Left cardiac atrium (tissue), 4 donors: ENCODE measurements at places on chromosomes 13 and 19. TPM values are rescaled to one million over a fixed set of nuclear protein-coding genes. Genes with fewer than 3 reads are reported as not detected.

DNA sequence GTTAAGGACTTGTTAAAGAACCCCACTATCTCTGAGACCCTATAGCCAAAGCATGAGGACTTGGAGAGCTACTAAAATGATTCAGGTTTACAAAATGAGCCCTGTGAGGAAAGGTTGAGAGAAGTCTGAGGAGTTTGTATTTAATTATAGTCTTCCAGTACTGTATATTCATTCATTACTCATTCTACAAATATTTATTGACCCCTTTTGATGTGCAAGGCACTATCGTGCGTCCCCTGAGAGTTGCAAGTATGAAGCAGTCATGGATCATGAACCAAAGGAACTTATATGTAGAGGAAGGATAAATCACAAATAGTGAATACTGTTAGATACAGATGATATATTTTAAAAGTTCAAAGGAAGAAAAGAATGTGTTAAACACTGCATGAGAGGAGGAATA lies 84.4 kb downstream of the DNAJC15 start:
- DNase-seq: no peak

DNA sequence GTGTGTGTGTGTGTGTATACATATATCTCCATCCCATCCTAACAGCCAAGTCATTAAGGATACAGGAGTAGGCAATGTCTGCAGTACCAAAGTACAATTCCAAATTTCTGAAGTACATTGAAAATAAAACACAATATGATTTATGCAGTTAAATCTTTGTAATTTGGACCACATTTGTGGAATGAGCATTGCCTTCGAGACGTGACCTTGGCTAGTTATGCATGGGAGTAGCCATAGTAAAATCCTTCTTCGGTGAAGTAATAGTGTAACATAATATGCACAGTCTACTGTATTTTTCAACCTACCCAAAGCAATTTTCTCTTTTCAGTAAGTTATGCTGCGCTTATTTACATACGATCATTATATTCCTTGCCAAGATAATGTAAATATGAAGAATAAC lies 665.7 kb upstream of the GPC6 start:
- no peak for DNase-seq

GRCh38 chr19:34173193-34173956 lies 1.1 kb downstream of the LSM14A start:
- peak; percentile 49 for DNase-seq

DNA sequence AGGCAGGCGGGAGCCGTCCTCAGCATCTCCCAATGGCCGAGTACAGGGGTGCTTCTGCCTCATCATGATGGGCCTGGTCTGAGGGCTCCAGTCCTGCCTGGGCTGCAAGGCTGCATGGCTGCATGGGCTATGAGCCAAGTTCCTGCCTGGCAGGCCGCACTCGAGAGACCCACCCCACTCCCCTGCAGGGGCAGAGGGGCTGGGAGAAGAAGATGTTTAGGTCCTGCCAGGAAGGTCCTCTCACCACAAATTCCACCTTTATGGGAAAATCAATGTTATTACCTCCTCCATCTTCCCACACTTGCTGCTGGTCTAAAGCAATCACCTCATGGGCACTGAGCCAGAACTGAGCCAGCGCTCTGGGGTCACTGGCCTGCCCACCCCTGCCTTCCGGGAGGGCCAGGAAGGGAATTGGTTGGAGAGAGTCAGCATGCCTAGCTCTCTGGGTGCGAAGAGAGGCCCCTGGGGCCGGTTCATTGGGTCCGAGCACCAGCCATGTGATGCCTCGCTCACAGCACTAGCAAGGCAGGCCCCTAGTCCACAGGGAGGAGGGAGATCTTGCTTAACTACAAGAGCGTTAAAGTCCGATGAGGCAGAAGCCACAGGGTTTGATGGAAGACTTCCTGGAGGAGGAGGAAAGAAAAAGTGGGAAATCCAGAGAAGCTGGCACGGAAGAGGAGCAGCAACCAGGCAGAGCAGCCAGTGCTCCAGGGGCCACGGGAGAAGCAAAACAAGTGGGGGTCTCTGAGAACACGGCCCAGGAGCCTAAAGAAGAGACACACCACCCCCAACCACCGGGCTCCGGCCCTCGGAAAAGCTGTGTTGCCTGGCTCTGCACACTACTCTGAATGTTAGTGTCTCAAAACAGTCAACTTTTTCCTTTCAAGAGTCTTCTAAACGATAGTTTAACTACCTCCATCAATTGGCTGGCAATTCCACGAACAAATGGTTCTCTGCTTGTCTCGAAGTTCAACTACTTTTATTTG lies 63.1 kb downstream of the CEBPG start:
- peak; percentile 7 for DNase-seq

GRCh38 chr19:49907745-49908446 lies 11.2 kb upstream of the IL4I1 start:
- DNase-seq: no peak

GRCh38 chr13:20057963-20058362 lies 99.4 kb downstream of the ZMYM2 start:
- no peak for DNase-seq

GRCh38 chr19:56597696-56598095 lies 2.6 kb downstream of the ZNF71 start:
- DNase-seq: no peak

DNA sequence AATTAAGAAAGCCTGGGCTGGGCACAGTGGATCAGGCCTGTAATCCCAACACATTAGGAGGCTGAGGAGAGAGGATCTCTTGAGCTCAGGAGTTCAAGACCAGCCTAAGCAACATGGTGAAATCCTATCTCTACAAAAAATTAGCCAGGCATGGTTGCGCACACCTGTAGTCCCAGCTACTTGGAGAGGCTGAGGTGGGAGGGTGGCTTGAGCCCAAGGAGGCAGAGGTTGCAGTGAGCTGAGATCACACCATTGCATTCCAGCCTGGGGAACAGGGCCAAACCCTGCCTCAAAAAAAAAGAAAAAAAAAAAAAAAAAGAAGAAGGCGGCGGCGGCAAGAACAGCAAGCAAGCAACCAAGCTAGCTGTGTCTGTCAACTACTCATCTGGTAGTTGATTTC lies 26.7 kb downstream of the TSC22D1 start:
- DNase-seq: no peak

- no peak for DNase-seq
These were observed 36.4 kb downstream of the RCBTB2 start for GRCh38 chr13:48496271-48497161.

DNA sequence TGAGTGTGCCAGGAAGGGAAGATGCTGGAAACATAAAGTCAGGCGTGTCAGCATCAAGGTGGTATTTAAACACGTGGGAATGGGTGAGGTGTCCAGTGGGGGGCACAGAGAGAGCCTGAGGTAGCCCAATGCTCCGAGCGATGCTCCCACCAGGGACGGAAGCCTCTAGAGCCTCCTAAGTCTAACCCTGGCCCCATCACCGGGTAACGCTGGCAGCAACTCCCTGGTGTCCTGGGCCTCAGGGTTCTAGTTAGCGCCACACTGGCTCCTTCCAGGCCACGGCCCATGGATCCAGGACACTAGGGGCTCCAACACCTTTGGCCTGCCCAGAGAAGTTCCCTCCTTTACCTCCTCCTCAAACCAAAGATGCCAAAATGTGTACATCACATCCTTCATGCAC lies 65.4 kb downstream of the EPS15L1 start:
- no peak for DNase-seq

DNA sequence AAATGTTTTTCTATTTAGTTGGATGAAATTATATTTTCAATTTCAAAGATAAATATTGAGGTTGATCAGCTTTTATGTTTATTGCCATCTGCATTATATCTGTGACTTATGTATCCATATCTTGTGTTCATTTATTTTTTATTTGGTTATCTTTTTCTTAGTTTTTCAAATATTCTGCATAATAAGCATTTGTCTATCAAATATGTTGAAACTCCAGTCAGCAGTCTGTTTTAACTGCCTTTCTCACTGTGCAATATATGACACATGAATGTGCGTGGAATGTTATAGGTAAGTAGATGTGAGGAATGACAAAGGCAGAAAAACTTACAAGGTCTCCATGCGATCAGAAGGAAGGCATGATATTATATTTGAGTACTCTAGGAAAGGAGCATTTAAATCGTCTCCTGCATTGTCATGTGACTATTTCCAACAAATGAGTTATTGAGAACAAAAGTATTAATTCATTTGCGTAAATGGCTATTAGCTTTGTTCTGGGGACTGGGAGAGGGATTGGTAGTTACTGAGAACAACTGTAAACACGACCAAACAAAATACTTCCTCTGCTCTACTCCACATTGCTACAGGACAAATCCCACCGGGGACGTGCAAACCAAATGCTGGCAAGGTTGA lies 318.1 kb downstream of the GPC5 start:
- DNase-seq: no peak

DNA sequence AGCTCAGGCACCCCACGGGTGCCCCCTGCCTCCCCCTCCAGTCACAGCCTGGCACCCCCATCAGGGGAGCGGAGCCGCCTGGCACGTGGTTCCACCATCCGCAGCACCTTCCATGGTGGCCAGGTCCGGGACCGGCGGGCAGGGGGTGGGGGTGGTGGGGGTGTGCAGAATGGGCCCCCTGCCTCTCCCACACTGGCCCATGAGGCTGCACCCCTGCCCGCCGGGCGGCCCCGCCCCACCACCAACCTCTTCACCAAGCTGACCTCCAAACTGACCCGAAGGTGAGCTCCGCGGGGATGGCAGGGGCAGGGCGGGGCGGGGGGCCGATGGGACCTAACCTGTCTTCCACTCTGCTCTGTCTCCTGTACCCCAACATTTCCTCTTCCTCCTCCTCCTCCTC lies 25.0 kb downstream of the CKM start:
- no peak for DNase-seq

GRCh38 chr13:48993150-48993549 lies 17.4 kb downstream of the FNDC3A start:
- DNase-seq: no peak

GRCh38 chr19:18307271-18307681 lies 15.6 kb downstream of the LSM4 start:
- no peak for DNase-seq

- DNase-seq: no peak
These were observed 122.6 kb upstream of the SLC10A2 start for GRCh38 chr13:103188713-103189326.

GRCh38 chr19:13104848-13105711 lies 2.4 kb upstream of the LYL1 start:
- DNase-seq: no peak

- DNase-seq: no peak
These were observed 3.4 kb downstream of the CCNE1 start for GRCh38 chr19:29815231-29815630.

GRCh38 chr19:1042689-1043511 lies 3.0 kb downstream of the ABCA7 start:
- peak; percentile 26 for DNase-seq

- peak; percentile 54 for DNase-seq
These were observed 15.4 kb downstream of the RB1 start for GRCh38 chr13:48318821-48319511.

GRCh38 chr19:50368649-50369570 lies 3.5 kb upstream of the NAPSA start:
- peak; percentile 82 for DNase-seq

GRCh38 chr13:62057286-62057685 lies 641.6 kb upstream of the PCDH20 start:
- no peak for DNase-seq

DNA sequence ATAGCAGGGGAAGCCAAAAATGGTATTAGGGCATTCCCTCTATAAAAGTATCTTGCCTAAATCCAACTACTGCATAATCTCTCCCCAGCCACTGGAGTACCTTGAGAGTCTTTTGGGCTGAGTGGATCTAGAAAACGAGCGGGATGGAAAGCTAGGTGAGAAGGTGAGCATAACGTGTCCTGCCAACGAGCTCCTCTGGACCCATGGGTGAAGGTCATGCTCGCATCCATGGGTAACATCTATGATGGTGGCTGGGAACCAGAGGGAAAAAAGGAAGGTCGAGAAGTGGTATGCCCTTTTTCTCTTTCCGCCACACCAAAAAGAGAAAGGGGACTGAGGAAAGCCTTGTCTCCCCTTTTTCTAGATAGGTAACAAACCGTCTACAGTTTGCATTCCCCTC lies 63.0 kb downstream of the ZNF208 start:
- DNase-seq: no peak

DNA sequence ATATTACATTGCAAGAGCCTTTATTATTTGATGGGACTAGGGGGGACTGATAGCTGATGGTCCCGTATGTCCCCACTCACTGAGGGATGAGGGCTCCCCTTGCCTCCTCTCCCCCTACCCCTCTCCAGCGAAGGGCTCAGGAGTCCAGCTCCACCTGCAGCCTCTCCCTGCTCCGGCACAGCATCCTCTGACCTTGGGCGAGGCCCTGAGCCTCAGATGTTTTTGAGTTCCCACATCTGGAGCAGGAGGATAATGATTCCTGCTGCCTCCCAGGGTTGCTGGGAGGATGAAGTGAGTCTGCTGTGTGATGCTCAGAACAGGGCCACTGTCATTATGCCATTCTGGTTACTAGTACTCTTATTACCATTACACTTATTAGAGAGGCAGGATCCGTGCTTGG lies 15.0 kb downstream of the PAK4 start:
- no peak for DNase-seq

GRCh38 chr19:51161266-51161665 lies 19.2 kb downstream of the SIGLEC7 start:
- DNase-seq: no peak

- DNase-seq: no peak
These were observed 19.7 kb upstream of the ZBTB7A start for GRCh38 chr19:4086411-4086867.

DNA sequence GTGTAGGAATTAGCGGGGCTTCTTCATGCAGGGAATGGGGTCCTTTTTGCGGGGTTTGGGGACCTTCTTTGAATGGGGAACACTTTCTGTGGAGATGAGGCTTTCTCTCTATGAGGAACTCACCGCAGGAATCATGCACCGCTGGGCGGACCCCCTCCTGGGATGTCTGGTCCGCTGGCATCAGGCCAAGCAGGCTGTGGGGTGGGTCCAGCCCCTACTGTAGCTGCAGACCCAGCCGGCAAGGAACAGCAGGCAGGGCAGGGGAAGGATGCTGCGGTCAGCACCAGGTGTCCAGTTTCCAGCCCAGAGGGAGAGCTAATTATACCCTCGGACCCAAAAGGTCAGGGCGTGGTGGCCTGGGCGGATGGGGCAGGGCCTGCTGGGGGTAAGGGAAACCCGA lies 1.8 kb downstream of the MYBPC2 start:
- no peak for DNase-seq

The SLITRK5 gene
- total RNA-seq: 0.12 TPM

The LRRC63 gene
- not detected for total RNA-seq

The CATSPERD gene
- total RNA-seq: not detected

The PLEKHA4 gene
- total RNA-seq: 67.1 TPM

The SELENOV gene
- total RNA-seq: not detected

The VRK3 gene
- total RNA-seq: 23.5 TPM

The CERS4 gene
- 13.8 TPM for total RNA-seq

The ZNF723 gene
- not detected for total RNA-seq

The CASP14 gene
- total RNA-seq: not detected

The PRSS57 gene
- not detected for total RNA-seq
